ENCODE measurements at places on chromosomes 5 and 9. TPM values are rescaled to one million over a fixed set of nuclear protein-coding genes. Genes with fewer than 3 reads are reported as not detected.

Gene PCDHGA1
- polyA plus RNA-seq = 1.1 TPM

Gene TMEM232
- polyA plus RNA-seq = 7.3 TPM

Gene SPINK7
- 0.35 TPM for polyA plus RNA-seq

Gene LHX6
- 3.5 TPM for polyA plus RNA-seq

Gene IFNB1
- not detected for polyA plus RNA-seq

Gene NKD2
- polyA plus RNA-seq = 15.6 TPM

Gene SPATA9
- 2.4 TPM for polyA plus RNA-seq

Gene CARTPT
- polyA plus RNA-seq = not detected

Gene NPR3
- polyA plus RNA-seq = 34.5 TPM

Gene ELOVL7
- polyA plus RNA-seq = 20.3 TPM

Gene SLC2A8
- polyA plus RNA-seq = 19.9 TPM

Gene HAVCR1
- 4.6 TPM for polyA plus RNA-seq

Gene PCDHB10
- 7.2 TPM for polyA plus RNA-seq

Gene ANKRD31
- 0.86 TPM for polyA plus RNA-seq

Gene MORN5
- polyA plus RNA-seq = 1.9 TPM

Gene IL4
- 0.57 TPM for polyA plus RNA-seq

Gene RLN2
- polyA plus RNA-seq = 2.1 TPM

Gene GARIN3
- polyA plus RNA-seq = not detected

Gene SNX2
- 165 TPM for polyA plus RNA-seq

Gene OCLN
- polyA plus RNA-seq = 49.7 TPM

Gene PLPPR1
- polyA plus RNA-seq = 18.5 TPM

Gene SLCO6A1
- not detected for polyA plus RNA-seq

Gene GPR151
- polyA plus RNA-seq = not detected

Gene PCDHB2
- polyA plus RNA-seq = 6.6 TPM

Gene DNM1
- 231 TPM for polyA plus RNA-seq

Gene CTNND2
- polyA plus RNA-seq = 2.8 TPM

Gene INSL6
- 0.60 TPM for polyA plus RNA-seq

Gene SLC36A2
- polyA plus RNA-seq = 21.0 TPM

Gene SLC34A1
- polyA plus RNA-seq = 200 TPM

Gene IFNA21
- not detected for polyA plus RNA-seq

Gene LECT2
- polyA plus RNA-seq = 5.2 TPM

Gene SMIM27
- 15.6 TPM for polyA plus RNA-seq

Gene EGFL7
- polyA plus RNA-seq = 38.8 TPM

Gene HTR4
- polyA plus RNA-seq = not detected

Gene PLAC8L1
- polyA plus RNA-seq = 2.4 TPM

Gene DPYSL3
- 33.8 TPM for polyA plus RNA-seq

Gene PCDHGC5
- polyA plus RNA-seq = 0.81 TPM

Gene PLK2
- 206 TPM for polyA plus RNA-seq

Gene WNK2
- polyA plus RNA-seq = 28.5 TPM

Gene HRH2
- polyA plus RNA-seq = 2.6 TPM

Gene ZNF354C
- polyA plus RNA-seq = 18.4 TPM

Gene KLF9
- polyA plus RNA-seq = 8.7 TPM

Data from left kidney (tissue), 8 donors.